ENCODE measurements at places on chromosomes 3 and 15.

DNA sequence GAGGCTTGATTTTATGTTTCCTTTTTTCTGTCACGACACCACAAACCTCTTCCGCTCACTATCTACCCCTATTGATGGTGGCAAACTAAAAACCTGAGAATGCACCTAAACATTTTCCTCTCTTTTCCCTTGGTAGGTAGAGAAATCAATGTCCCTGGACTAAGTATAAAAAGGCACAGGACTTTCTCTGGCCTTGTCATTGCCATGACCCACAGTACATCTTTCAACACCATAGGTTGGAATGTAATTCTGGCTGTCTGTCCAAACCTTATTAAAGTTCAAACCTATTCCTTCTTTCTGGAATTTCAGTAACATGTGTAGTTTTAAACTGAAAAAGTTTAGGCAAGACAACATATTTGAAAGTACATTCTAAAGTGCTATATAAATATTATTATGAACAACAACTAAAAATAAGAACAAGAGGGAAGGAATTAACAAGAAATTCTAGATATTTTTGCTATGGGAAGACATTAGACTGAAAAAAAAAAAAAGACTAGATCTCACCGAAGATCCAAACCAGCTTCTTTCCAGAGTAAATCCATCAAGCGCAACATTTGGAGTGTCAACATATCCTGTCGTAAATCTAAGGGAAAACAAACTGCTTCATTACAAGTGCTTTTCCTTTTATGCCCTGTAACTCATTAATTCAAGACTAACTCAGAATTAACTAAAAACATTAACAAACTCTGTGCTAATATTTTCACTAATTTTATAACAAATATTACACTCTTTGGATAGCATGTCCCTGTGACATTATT, 73.1 kb downstream of the FAIM start:
- no peak for DNase-seq

- DNase-seq, result no peak
Observed at GRCh38 chr3:117278424-117279190, 569.0 kb downstream of the TUSC7 start.

DNA sequence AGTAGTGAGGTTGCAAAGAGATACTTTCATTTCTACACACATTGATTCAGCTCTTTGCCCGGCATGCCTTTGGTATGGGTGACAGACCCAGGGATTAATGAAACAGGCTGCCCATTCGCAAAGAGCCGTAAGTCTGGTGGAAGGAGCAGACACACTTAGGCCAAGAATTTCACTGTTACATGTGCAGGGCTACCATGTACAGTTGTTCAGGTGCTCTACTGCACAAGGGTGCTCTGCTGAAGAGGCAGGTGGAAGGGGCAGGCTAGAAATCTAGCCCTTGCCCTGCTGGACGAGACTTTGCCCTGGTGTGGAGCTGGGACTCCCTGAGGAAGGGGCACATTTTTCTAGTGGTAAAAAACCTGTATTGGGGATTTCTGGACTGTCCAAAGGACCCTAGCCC, 26.2 kb upstream of the RASGRF1 start:
- DNase-seq, result no peak

- DNase-seq, result no peak
Observed at GRCh38 chr3:112345681-112346080, 12.7 kb downstream of the CD200 start.

DNA sequence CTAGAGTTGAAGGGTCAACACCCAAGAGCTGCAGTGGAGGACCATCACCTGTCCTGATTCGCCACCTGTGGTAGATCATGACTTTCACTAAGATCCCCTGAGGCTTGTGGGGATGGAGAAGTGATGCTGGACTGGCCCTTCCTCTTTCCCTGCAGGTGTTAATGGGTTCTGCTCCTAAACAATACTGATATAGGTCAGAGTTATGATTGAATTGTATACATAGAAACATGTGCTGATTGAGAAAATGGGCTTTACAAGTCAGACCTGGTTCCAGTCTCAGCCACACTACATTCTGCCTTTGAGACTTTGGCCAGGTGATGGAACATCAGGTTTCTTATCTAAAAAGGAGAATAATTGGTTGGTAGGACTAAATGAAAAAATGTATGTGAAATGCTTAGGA, 418.9 kb upstream of the TPRG1 start:
- no peak for DNase-seq

- no peak for DNase-seq
Observed at GRCh38 chr15:89205991-89206585, 15.3 kb downstream of the RLBP1 start.

GRCh38 chr3:147413686-147414389, 4.7 kb downstream of the ZIC1 start:
- DNase-seq, result no peak

GRCh38 chr15:39131609-39132008, 449.3 kb upstream of the THBS1 start:
- DNase-seq, result no peak

GRCh38 chr3:129417326-129417725, 11.1 kb downstream of the EFCAB12 start:
- no peak for DNase-seq

DNA sequence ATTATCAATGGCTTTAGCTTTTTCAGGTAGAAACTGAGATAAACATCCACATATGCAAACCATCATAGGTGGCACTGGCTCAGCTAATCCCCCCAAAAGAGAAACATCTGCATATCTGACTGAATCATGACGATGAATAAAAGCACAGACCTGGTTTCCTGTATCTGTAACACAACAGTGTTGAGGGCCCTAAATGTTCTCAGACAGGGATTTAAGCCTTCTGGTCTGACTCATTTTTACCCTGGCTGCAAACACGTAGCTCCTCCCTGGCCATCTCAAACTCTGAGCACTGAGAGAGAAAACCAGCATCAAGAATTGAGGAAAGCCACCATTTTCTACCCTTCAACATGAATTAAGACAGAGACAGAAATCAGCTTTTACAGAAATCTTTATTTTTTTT, 35.2 kb downstream of the GLB1 start:
- DNase-seq, result peak; percentile 59

DNA sequence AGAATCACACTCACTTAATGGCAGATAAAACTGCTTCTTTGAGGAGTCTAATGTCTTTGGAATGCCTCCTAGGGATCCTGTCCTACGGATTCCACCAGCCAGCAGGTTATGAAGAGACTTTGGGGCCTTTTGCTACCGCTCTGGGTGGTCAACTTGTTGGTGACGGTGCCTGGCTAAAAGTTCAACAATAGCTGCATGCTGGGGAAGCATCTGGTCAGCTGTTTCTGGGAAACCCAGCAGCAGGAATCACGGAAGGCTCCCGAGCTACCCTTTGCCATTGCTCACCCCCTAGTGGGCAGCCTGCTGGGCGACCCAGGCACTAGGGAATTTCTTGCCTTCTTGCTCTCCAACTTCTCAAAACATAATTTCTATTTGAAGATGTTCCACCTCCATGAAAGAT, 263.3 kb downstream of the NEK10 start:
- no peak for DNase-seq

- DNase-seq, result no peak
Observed at GRCh38 chr3:123524981-123525380, 59.9 kb downstream of the HACD2 start.
